Suprapubic skin (tissue), 4 donors: ENCODE measurements at places on chromosomes 7 and 10.

- DNase-seq: no peak
Measured at GRCh38 chr7:128271471-128271941, 30.4 kb downstream of the LEP start.

GRCh38 chr7:27237735-27238334 lies 4.8 kb upstream of the EVX1 start:
- DNase-seq: no peak

DNA sequence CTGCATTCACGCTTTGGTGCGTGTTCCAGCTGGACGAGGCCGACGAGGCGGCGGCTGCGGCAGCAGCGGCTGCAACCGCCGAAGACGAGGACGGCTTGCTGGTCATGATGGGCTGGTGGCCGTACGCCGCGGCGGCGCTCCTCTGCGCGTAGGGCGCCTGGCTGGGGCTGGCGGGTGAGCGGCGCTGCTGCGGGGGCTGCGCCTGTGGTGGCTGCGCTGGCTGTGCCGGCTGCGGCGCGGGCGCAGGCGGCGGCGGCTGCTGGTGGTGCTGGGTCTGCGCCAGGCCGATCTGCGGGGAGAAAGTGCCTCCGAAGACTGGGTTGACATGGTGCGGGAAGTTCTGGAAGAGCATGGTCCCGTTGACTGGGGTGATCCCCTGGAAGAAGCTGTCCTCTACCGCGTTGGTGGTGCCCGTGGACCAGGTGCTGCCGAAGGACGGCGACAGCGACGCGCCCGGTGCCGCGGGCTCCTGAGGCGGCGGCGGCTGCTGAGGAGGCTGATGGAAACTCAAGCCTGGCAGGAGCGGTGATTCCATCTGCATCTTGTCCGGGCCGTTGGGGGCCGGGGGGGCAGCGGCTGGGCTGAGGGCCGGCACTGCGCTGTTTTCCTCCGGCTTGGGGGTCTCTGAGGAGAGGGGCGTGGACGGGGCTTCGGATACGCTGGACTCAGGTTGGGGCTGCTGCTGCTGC lies 51.1 kb downstream of the CPEB3 start:
- peak; percentile 82 for DNase-seq

DNA sequence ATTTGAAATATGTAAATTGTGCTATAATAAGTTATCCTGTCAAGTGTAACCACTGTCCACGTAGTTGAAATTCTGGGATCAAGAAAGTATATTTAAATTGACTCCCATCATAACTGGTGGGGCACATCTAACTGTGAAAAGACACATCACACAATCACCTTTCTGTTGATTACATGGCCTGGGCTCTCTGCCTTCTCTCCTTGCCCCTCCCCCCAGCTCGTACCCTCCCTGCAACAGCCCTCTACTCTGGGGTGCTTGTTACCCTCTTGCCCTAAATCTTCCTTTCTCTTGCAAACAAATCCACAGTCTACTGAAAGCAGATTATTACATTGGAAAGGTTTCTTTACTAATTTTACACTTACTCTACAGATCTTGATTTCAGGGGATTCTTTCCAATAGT lies 56.3 kb downstream of the CCDC186 start:
- DNase-seq: no peak

DNA sequence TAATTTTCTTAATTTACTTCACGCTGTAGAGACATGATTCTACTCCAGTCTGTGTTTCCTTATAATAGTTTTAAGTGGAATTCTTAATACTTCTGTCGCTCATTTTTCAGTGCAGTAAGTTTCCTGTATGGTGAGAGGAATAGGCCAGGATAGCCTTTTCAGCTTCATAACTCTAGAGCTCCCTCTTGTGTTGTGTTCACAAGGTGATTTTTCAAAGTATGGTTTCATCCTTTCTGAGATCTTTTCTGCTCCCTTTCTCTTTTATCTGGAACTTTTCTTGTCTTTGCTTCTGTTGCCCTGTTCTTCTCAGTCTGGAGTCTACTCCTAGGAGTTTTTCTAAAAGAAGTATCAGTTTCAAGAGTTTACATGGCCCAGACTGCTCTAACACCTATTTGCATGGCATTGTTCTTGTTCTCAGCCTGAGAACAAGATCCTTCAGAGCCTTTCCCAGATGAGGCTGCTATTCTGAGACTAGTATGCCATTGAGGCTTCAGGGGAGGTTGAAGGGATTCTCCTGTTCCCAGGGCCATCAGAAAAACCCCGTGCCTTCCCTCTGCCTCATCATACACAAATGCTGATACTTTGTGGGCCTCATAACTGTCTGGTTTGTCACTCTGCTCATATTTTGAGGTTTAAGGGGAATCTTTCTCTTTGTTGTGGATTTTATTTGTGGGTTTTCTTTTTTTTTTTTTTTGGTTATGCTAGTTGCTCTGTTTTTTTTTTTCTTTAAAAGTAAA lies 21.8 kb downstream of the NET1 start:
- DNase-seq: no peak

DNA sequence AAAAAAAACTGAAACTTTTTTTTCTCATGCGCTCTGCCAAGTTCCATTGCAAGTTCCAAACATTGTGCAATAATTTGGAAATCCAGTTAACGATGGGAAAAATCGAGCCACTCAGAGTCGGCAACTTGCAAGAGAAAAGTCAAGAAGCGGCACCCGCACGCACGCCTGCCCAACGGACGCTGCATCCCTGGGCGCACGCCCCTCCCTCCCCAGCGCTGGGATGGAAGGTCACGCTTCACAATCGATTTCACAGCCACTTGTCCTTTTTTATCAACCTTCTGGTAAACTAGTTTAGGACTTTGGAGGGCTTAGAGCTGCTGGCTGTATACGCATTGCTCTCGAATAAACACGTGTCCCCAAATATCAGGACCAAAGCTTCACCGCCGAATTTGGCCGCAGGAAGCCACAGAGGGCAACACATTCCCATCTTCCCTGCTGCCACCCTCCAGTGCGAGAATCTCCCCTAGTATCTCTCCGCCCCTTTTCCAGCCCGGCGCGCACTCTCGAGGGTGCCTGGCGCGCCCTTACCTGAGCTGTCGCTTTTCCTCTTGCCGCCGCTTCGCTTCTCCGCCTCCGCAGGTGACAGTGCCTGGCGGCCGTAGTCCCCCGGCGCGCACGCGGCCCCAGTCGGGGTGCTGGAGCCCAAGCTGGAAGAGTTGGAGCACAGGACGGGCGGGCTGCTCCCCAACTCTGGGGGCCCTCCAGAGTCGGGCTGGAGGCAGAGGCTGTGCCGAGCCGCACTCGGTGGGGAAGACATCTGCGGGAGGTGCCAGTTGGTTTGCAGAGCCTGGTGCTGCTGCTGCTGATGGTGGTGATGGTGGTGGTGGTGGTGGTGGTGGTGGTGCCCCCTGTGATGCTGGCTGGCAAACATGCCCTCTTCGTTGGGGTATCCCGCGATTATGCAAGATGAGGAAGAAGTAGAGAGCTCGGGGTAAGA lies 857 bp downstream of the MEOX2 start:
- no peak for DNase-seq

DNA sequence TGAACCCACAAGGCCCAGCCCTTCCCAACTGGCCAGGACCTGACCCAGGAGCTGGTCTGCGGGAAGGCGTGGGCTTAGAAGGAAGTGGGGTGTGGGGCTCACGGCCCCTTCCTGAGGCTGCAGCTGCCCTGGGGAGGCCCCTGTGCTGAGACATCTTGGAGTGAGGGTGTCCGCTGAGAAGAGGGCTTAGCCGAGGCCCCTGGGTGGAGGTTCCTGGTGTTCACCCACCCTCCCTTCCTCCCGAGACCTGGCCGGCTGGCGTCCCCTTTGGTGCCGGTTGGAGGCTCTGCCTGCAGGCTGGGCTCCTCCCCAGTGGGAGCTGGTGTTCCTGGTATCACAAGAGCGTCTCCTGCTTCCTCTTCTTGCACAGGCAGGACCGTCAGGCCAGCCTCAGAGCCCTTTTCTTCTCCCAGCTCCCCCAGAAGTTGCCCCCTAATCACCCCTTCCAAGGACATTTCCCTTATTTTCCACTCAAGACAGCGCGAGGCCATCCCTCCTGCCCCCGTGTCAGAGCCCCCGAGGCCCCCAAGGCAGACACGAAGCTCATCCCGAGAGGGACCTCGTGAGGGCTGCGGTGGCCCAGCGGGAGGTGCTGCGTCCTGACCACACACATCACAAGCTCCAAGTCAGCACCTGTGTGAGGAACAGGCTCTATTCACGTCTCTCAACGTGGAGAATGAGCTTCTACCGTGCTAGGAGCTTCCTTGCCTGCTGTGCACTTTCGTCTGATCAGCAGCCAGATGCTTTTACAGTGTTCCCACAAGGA lies 25.1 kb upstream of the FAM20C start:
- DNase-seq: peak; percentile 59

DNA sequence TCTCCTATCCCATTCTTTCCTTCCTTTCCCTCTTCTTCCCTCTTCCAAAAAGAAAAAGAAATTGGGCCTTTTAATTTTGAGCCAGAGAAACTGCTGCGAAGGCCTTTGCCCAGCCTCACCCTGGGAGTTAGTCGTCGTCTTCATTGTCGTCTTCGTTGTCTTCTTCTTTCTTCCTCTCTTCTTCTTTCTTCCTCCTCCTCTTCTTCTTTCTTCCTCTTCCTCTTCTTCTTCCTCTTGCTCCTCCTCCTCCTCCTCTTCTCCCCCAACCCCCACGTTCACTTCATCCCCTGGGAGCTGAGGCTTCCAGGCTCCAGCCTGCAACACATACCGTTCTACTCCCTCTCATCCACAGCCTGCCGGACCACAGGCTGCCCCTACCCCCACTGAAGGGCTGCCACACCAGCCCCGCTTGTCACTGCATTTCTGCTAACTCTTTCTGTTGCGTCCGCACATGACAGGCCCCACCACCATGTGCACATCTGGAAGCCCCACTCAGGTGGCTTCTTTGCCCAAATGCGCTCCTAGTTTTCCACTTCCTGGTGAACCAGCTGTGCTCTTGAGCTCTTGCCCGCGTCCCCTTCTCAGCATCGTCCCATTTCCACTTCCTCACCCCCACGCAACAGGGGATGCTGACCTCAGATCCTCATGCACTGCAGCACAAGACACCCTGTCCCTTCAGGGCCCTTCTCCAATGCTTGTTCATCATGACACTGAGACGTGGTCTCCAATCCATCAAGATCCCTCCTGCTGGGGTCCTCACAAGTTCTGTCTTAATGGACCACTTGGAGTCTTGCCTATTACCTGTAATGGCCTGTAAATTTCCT lies 94.9 kb upstream of the SH2B2 start:
- no peak for DNase-seq

DNA sequence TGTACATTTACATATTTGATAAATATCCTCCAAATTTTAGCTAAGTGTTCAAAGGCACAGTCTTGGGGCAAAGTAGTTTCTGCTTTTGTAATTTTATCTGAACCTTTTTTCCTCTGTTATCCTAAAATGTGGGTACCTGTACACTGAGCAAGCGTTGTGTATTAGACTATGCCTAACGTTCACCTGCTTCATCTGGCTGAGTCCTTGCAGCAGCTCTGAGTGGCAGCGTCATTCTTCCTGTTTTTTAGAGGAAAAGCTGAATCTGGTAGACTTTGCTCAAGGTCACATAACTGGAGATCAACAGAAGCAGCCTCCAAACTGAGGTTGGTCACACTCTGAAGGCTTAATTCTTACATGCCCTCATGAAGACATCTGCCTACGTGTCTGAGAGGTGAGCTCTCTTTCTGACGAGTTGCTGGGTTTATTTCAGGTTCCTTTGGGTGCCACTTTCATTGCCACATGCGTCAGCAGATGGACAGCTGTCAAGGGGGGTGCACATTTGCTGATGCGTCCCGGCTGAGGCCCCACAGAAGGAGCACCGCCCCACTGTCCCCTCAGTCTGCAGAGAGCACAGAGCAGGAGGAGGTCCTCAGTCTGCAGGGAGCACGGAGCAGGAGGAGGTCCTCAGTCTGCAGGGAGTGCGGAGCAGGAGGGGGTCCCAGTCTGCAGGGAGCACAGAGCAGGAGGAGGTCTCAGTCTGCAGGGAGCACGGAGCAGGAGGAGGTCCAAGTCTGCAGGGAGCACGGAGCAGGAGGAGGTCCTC lies 406.5 kb upstream of the SHH start:
- no peak for DNase-seq

DNA sequence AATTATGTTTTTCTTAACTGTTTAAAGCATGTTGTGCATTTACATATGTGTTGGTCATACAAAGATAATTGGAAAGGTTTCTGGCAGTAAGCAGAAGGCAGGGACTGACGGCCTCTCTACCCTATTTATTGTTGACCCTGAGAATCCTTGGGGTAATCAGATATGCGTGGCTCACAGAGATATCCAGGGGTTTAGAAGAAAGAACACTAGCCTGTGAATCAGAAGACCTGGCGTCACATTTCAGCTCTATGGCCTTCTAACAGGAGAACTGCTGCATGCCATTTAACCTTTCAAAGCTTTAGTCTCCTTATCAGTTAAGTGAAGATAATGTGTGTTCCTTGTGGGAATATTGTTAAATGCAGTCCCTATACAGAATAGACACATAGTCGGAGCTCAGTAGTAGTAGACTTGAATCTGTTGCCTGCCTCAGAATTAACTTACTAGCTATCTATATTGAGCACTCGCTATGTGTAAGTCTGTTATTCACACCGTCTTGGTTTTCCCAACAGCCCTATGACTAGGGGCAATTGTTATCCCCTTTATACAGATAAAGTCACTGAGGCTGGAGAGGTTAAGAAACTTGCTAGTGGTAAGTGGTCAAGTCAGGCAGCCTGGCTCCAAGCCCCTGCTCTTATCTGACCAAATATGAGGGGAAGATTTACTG lies 129.6 kb upstream of the ANKRD1 start:
- DNase-seq: no peak

- DNase-seq: peak; percentile 46
Measured at GRCh38 chr7:44052771-44053365, 8.4 kb downstream of the DBNL start.

- no peak for DNase-seq
Measured at GRCh38 chr7:42460933-42461332, 223.9 kb upstream of the GLI3 start.

GRCh38 chr7:4931943-4932342 lies 27.0 kb downstream of the MMD2 start:
- DNase-seq: no peak

GRCh38 chr10:119737823-119738222 lies 12.0 kb downstream of the INPP5F start:
- no peak for DNase-seq

- no peak for DNase-seq
Measured at GRCh38 chr7:17502213-17503060, 204.0 kb downstream of the AHR start.

- no peak for DNase-seq
Measured at GRCh38 chr7:77702513-77702912, 6.3 kb downstream of the RSBN1L start.

- no peak for DNase-seq
Measured at GRCh38 chr7:43318188-43318770, 205.8 kb downstream of the HECW1 start.

- DNase-seq: no peak
Measured at GRCh38 chr7:88689821-88690220, 69.7 kb upstream of the ZNF804B start.

DNA sequence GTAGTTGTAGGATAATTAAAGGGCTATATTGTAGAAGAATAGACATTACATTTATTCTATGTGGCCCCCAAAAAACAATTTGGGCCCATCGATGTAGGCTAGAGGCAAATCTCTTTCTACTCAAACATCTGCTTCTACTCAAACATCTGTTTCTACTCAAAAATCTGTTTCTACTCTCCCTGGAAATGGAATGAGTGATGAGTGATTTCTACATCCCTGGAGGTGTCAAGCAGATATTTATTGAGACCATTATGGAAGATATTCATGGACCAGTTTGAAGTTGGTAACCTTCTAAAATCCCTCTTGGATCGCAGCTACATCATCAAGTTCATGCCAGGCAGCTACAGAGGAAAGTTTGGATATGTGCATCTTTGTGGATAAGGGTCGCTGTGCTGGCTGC lies 5.1 kb upstream of the PLPP4 start:
- DNase-seq: no peak

GRCh38 chr10:16644146-16644545 lies 122.5 kb upstream of the C1QL3 start:
- no peak for DNase-seq
